ENCODE measurements at places on chromosomes 2 and 18.
A peak's percentile ranks its signal among the peaks of the same experiment; 100 is the strongest.

DNA sequence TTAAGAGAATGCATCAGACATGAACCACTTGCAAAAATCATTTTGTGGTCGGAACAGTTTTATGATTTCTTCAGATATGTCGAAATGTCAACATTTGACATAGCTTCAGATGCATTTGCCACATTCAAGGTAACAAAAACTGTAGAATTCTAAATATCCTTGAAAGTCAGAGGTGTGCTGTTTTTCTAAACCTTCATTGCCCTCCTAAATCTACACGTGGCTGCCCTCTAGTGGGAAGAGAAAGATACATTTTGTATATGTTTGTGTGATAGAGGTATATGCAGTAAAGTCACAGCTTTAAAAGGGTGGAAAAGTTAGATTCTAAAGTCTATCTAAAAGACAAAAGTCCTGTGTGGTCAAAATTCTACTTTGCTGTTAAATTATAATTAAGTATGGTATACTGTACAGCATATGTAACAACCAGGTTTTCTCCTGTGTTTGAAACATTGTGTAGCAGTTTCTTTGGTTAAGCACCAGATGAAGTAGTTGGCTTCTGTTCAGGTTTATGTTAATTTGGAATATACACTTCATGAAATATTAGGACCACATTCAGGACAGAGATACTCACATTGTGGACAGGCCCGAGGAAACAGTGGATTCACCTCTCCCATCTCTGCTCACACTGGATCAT lies 65.9 kb upstream of the ITM2C start:
- DNase-seq, result peak; percentile 80

GRCh38 chr2:71721362-71721665 lies 268.0 kb downstream of the DYSF start:
- no peak for DNase-seq

GRCh38 chr18:49961271-49961670 lies 147.9 kb upstream of the ACAA2 start:
- DNase-seq, result no peak

GRCh38 chr2:17935242-17935885 lies 56.9 kb downstream of the KCNS3 start:
- DNase-seq, result no peak

DNA sequence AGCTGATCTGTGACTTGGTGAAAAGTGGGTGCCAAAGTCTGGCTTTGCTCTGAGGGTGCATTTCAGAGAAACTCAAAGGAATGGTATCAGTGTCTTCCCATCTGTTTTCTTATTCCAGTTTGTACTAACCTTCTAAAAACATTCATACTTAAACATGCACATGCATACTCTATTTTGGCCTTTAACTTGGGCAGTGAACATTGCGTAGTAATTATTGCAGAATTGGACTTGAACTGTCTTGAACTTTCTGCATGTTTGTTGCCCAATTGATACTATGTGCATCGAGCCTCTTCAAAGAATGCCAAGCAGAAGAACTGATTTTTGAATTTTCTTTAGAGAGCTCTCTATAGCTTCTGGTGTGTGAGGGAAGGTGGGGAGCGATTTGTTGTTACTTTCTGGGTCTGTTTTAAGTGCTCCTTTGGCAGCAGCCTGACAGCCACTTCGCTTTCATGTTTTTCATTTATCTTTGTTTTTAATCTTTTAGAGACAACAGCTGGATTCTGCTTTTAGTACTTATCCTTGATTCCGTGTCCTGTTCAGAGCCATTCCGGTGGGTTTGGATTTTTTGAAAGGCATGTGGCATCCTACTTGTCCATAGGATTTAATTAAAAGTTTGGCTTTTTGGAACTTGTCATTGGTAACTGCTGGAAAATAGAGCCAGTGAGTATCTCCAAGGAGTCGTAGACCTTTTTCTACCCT lies 159.2 kb downstream of the RAPGEF4 start:
- peak; percentile 6 for DNase-seq

- DNase-seq, result no peak
These were observed 425.2 kb upstream of the MEX3C start for GRCh38 chr18:51622702-51623101.

DNA sequence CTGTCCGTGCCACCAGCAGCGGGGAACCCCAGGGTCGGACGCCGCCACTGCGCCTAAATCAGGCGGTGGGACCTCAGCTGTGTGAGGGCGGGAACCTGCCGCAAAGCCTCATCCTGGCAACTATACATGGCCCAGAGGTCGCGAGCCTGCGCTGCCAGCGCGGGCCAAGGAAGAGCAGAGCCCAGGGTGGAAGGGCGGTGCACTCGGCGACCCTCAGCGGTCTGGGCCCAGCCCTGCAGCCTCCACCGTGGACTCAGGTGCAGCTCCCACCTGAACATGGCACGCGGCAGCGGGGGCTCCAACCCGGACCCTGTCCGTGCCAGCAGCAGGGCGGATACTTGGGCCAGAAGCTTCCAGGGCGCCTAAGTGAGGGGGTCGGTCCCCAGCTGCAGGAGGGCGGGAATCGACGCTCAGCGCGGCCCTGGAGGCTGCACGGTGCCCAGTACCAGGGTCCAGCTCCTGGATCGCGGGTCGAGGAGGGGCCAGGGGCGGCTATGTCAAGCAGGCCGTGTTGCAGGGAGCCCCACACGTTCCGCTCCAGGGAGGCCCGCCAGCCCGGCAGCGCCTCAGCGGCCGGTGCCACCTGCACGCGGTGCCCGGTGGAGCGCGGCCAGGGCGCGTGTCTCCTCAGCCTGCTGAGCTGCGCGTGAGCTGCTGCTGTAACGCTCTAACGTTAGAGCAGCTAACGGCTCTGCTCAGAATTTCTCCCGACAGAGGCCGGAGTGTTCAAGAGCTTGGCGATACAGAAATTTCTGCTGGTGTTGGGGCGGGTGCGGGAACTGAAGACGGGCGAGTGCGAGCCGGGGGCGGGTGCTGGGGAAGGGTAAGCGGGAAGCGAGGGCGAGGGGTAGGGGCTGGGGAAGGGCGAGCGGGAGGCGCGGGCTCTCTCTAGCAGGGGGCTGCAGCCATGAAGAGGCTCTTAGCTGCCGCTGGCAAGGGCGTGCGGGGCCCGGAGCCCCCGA lies at the start of gene ANKRD30B:
Gene ANKRD30B (plus strand): TSS at position 660 of the 962 bp plus-strand sequence. CDS start 248 bp downstream, at position 908.
- no peak for DNase-seq

- DNase-seq, result no peak
These were observed 40.3 kb downstream of the TNFRSF11A start for GRCh38 chr18:62365420-62365819.

DNA sequence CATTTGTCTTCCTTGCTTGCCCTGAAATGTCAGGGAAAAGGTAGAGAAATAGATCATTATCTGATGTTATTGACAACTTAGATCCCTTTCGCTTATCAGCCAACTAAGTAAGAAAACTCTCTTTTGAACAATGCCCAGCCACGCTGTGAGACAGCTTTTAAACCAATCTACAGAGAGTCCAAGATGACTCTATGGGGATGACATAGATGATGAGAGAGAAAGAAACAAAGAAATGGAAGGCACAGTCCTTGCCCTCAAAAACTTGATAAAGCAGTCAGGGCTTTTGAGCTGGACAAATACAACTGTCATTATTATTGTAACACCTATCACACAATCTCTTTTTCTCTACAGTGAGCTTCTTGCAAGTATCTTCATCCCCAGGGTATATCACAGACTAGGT lies 222.6 kb downstream of the SETBP1 start:
- DNase-seq, result no peak

DNA sequence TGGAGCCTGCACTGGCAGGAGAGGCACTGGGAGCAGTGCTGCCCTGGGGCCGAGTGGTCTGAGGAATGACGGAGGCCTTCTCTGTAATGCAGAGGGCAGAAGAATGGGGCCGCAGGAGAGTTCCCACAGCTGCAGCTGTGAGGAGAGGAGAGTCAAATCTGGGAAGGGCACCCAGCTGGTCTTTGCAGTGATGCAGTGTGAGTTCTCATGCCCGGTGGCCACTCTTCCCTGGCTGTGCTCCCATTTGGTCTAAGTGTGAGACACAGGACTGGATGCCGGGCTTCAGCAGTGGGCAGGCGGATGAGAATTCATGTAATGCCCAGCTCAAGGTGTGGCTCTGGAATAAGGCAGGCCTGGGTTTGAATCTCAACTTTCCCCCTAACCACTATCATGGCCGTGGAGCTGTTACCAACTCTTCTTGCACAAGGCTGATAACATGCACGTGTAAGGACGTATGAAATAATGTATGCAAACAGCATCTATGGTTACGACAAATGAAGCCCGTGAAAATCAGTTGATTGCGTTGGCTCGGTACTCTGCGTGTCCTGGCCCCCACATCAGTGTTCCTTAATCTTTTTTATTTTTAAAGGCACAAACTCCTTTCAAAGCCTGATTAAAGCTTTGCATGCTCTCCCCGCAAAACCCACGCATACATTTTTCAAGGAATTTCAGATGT lies 71.6 kb downstream of the ACKR3 start:
- no peak for DNase-seq

- DNase-seq, result no peak
These were observed 52.1 kb downstream of the LRRTM1 start for GRCh38 chr2:80252294-80252986.

GRCh38 chr2:201952187-201952586 lies 81.5 kb upstream of the FZD7 start:
- DNase-seq, result no peak

DNA sequence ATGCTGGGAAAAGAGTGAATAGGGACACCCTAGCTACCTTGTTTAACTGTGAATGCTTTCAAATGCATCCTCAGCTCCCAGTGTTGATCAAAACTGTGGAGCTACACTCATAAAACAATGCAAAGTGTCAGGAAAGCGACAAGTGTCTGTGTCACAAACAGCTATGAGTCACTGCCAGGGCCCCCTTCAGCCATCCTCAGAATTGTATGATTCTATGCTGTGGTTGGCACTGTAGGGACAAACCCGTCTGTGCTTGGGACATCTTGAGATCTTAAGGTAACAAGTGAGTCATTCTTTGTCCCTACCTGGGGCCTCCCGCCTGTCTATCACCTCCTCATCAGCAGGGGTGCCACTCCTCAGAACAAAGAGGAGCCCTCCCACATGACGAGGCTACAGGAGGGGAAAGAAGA lies 42.4 kb downstream of the KLF7 start:
- DNase-seq, result no peak

GRCh38 chr2:188695953-188696352 lies 278.2 kb upstream of the COL3A1 start:
- peak; percentile 97 for DNase-seq

DNA sequence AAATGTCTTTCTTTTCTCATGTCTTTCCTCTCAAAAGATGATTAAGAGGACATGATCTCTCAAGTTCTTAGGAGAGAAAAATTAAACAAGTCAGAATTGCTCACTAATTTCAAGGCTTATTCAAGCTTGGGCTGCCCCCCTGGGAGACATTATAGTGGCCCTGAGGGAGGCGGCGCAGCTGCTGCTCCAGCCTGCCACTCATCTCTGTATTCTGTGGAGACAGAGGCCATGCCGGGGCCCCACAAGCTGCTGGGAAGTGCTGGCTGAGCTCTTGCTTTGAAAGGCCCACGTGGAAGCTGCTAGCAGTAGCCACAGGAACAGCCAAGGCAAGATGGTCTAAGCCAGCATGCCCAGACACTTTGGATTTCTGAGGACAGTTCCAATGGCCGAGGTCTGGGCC lies 267.4 kb downstream of the LNPK start:
- no peak for DNase-seq

- no peak for DNase-seq
These were observed 241.6 kb downstream of the RPIA start for GRCh38 chr2:88933091-88933490.

DNA sequence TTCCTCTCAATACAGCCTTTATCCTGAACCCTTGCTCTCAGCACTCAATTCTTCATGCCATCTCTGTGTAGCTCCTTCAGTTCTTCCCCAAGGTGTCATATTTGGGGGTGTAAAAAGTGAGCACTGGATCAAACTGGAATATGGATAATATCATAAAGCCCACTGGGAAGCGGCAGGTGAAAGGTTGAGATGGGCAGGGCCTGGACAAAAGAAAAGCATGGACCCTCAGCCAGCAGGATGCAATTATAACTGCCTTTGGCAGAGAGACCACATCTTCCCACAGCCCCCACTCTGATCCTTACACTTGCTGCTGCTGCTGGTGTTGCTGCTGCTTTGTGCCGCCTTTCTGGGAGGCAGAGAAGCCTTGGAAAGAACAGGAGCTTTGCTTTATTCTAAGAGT lies 31.2 kb upstream of the STPG4 start:
- DNase-seq, result no peak

- DNase-seq, result no peak
These were observed 64.3 kb downstream of the HNMT start for GRCh38 chr2:138028538-138028937.

DNA sequence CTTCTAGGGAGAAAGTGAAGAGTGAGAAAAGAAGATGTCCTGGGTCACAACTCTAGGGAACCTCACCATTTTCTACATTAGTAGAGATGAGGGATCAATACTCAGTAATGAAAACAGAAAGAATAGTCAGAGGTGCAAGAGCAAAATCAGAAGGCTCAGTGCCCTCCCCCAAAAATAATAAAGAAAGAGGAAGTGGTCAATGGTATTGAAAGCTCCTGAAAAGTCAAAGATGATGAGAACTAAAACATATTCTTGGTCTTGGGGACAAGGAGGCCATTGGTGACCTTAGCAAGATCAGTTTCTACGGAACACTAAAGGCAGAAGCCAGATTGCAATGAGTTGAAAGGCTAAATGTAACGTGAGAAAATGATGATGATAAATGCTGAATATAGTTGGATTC lies 24.5 kb upstream of the MYO1B start:
- no peak for DNase-seq

DNA sequence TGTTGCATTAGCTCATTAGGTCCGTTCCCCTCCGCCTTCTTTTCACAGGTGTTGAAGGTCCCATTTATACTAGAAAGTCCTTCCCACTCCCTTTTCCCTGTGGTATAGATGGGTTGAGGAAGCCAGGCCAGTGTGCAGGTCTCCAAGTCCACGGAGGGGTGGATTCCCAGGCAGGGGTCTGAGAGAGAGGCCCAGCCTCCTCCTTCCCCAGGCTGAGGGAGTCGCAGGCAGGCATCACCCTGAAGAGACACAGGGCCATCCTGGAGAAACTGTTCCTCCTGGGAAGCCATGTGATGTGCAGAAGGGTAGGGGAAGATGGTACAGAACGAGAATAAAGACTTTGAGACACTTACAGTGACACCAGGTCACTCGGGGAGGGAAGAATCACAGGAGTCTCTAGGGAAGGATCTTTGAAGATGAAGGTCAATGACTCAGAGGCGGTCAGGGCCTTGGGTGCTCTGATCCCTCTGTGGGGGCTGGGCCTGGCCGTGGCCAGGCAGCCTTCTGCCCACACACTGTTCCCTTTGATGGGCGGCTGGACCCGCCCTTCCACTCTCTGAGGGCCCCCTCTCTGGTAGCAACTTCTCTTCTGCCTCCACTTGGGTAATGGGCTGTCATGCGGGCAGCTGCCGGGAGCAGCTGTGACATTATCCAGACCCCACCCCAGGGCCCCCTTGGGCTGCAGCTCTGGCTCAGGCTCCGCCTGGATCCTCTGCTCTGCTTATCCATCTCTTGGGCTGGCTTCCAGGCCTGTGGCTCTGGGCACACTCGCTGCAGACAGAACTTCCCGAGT lies 45.1 kb downstream of the RHOB start:
- DNase-seq, result no peak

GRCh38 chr18:23588836-23589560 lies 2.7 kb upstream of the NPC1 start:
- peak; percentile 21 for DNase-seq
